Left hindlimb (tissue), 1 donor: ENCODE measurements at places on chromosomes 1 and 21.

GRCh38 chr1:76939817-76940216 lies 72.5 kb downstream of the ST6GALNAC5 start:
- no peak for DNase-seq

GRCh38 chr1:84538599-84538998 lies 32.2 kb upstream of the GNG5 start:
- no peak for DNase-seq

DNA sequence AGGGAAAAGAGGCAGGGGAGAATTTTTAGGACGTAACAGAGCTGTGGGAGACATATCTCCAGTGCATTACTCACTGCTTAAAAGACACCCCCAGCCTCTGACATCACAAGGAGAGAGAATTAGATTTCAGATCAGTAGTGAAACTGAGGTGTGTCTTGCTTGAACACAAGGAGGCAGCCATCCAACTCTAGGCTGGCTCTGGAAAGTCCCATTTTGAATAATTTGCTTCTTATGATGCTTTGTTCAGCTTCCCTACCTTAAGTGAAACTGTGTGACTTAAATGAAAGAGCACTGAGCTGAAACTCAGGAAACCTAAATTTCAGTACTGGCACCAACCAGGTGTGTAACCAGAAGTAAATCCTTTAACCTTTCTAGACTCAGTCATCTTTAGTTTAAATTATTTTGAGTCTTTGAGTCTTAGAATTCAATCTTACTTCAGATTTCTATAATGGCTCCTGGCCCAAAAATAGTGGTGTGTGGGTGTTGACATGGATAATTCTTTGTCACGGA lies 251.6 kb upstream of the SGIP1 start:
- DNase-seq = no peak

DNA sequence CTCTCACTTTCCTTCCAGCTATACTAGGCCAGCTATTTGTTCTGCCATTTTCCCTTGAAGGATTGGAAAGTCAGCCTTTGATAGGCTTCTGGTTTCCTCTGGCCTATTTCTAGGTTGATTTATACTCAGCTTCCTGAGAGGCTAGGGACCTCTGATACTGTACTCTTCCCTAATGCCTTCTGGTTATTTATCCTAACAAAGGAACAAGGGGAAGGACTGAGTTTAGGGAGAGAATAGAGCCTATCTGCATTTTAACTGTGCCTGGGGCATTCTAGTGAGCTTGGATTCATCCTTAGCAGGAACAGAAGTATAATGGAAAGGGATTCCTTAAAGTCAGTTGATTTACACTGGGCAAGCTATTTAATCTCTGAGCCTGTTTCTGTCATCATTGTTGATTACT lies 11.8 kb upstream of the TMEM39B start:
- DNase-seq = no peak

- no peak for DNase-seq
These were observed 12.4 kb upstream of the BSDC1 start for GRCh38 chr1:32406629-32407111.

GRCh38 chr1:206836111-206836510 lies 29.3 kb upstream of the IL20 start:
- no peak for DNase-seq

- no peak for DNase-seq
These were observed 14.1 kb upstream of the RABGGTB start for GRCh38 chr1:75771978-75772377.

GRCh38 chr1:15704526-15705183 lies 20.5 kb downstream of the PLEKHM2 start:
- no peak for DNase-seq

- DNase-seq = no peak
These were observed 40.2 kb downstream of the DUSP10 start for GRCh38 chr1:221701570-221702186.

- DNase-seq = peak; percentile 21
These were observed 6.7 kb upstream of the SAMD11 start for GRCh38 chr1:917076-917459.

DNA sequence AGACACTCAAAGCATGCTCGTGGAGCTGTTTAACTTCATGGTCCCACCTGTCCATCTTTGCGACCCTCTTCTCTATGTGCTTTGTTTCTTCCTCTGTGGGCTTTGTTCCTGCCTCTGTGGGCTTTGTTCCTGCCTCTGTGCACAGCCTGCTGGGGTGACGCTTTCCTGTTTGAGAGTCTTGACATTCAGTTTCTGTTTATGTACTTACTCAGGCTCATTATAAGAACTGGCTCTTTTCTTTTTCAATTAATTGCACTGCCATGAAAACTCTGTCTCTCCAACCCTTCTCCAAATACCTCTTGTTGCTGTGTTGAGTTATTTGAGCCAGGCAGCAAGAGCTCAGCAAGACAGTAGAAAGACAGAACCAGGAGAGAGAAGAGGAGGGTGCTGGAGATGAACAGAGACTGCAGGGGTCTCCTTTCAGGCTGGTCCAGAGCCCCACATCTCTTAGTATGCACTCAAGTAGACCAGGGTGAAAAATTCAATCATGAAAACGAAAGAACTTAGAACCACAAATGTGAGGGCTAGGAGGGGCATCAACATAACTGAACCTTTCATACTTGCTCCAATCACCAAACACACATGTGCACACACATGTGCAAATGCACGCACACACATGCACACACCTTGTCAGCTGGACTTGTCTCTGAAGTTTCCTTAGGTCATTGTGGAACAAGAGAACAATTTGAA lies 88.3 kb upstream of the SGIP1 start:
- DNase-seq = no peak

DNA sequence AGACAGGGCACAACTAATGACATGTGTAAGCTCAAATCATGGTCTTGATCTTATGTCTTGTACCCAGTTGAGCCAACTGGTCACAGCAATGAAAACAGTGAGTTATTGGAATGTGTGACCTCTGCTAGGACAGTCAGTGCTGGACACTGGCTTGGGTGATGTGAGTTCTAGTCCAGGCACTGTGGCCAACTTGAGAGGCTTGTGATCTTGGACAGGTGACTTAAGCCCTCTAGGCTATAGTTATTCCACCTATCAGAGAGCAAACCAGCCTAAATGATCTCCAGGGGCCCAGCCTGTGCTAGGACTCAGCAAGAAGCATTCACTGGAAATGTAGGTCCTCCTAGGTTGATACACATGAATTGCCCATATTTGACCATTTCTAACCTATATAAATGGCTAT lies 1.1 kb downstream of the KCNE2 start:
- DNase-seq = no peak

DNA sequence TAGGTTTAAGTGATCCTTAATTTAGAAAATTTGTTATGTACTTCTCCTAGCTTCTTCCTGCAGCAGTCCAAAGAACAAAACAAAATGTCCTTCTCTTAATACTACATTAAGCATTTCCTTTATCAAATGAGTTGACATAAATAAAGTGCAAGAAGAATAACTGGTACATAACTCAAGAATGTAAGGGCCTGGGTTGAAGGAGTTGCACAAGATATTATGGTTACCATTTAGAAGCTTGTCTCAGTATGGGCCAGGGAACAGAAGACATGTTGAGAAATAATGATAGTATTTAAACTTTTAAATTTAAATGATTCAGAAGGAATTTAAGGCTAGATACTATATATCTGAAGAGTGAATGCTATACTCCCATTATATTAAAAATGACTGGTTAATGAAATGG lies 23.5 kb downstream of the SUCO start:
- DNase-seq = no peak

DNA sequence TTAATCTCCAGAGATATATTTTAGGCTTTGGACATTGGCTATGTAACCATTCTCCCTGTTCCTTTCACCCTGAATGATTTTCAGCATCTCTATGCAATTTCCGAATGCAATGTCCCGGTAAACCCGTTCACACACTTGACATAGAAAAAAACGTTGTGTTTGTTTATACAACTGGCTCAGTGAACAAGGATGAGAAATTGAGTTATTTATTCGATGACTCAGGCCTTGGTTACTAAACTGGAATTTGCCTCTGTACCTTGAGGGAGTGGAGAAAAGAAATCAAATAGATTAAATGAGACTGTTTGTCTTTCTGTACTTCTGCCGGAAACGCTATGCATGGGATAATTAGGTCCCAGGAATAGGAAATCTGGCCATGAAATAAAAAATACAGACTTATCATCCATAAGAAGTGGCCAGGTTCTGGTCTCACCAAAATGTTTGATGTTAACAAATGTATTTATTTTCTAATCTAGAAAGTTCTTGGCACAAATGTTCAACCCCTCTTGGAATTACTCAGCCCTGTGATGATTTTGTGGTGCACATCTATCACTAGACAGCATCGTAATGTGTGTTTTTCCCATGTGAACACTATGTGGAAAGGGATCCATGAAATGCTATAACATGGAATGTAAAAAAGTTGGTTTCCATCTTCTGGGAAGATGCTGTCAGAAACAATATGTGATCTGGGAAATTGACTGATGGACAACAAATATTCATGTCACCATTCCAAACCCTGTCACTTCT lies 253.9 kb downstream of the DUSP10 start:
- no peak for DNase-seq

DNA sequence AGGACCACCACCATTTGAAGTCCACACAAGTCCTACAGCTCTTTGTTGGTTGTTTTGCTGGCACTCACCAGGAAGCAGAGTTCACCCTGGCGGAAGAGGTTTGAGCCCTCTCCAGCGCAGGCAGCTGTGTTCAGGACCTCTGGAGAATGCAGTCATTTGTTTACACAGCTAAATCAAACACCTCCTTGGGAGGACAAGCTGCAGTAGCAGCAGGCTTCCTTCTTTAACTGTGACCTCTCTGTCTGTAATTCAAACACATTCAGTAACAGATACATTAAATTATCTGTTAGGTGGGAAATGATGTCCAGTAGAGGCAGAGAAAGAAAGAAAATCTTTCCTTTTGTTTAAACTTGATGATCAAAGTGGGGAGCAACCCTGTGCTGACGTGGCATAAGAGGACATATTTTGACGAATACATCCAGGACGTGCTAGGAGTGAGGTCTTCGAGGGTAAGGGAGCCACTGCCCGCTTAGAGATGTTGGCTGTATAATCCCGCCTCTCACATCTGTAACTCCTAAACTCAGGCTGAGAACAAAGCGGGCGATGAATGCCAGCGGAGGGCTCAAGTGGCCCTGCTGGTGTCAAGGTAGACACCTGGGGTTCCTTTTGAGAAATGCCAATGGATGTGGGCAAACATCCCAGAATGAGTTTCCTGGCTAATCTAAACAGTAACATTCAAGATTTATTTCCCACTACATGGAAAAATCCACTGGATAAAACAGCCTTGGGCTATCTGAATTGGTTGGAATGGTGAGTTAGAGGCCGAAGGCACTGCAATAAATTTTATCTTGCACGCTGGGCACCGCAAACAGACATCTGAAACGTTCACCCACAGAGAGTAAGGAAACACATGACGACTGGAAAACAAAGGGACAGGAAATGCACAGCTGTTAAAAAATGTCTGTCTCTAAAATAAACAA lies 51.7 kb downstream of the ABCA4 start:
- no peak for DNase-seq

DNA sequence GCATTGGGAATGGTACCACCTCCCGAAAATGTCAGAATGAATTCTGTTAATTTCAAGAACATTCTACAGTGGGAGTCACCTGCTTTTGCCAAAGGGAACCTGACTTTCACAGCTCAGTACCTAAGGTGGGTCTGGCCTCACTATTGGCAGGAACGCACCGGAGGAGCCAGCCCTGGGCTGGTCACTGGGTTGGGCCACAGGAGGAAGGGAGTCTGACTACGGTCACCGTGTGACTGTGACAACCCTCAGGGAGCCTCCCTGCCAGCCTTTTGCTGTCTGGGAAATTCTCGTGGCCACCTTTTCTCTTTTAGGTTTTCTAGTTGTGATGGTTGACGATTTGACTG lies 2.2 kb downstream of the IL10RB start:
- no peak for DNase-seq

DNA sequence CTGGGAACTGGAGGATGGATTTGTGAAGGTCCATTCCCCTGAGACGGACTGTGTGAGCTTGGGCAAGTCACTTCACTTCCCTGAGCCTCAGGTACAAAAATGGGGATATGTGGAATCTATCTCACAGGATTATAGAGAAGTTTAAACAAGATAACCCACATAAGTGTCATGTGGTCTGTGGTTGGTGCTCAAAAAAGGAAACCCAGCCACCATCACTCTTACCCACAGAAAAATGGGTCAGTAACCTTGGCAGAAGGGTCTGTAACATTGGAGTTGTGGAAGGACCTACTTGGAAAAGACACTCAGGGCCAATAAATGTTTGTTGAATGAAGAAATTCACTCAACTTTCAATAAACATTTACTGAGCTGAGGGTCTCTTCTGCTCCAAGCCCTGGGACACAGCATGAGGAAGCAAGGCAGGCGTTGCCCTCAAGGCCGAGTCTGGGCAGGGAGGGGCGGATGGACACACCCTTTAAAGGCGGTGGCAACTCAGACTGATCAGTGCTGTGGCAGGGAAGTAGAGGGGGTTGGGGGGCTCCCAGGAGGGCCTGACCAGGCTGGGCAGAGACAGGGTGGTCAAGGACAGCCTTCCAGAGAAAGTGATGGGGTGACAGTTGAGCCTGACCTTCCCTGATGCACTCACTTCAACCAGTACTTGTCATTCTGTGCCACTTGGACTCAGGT lies 66.7 kb upstream of the ACOT11 start:
- DNase-seq = no peak

- DNase-seq = no peak
These were observed 178.3 kb downstream of the CACNA1E start for GRCh38 chr1:181661569-181661968.

GRCh38 chr1:59768792-59769735 lies 45.7 kb upstream of the HOOK1 start:
- DNase-seq = no peak

DNA sequence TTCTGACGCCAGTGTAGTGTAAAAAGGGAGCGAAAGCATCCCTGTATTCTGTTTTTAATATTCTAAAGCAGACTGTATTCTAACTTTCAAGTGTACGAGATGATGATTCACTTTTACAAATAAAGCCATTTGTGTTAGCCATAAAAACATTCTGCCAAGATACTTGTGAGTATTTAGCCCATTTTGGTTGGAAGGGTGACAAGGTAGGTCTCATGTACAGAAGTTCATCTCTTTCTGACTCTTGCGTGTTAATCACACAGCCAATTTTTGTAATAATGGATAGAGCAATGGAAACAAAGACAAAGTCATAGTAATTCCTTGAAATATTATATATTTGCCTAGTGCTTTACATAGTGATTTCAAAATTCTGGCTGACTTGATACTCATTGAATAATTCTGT lies 125.3 kb upstream of the GREM2 start:
- DNase-seq = no peak

GRCh38 chr1:115491298-115492018 lies 150.3 kb upstream of the VANGL1 start:
- DNase-seq = no peak

- no peak for DNase-seq
These were observed 4.8 kb downstream of the CLDN8 start for GRCh38 chr21:30211071-30211470.

- DNase-seq = no peak
These were observed 19.3 kb downstream of the OBSCN start for GRCh38 chr1:228226956-228227791.
